ENCODE measurements at places on chromosomes 16 and 17. TPM values are rescaled to one million over a fixed set of nuclear protein-coding genes. Genes with fewer than 3 reads are reported as not detected.

Gene NOD2
- total RNA-seq: 1.7 TPM

Gene LRRC45
- total RNA-seq: 58.3 TPM

Gene KRT33B
- total RNA-seq: not detected

Gene RAB26
- 0.31 TPM for total RNA-seq

Gene ZPBP2
- not detected for total RNA-seq

Gene HSPB9
- 0.29 TPM for total RNA-seq

Gene HOXB4
- 6.1 TPM for total RNA-seq

Gene GLTPD2
- not detected for total RNA-seq

Gene DPEP3
- total RNA-seq: not detected

Gene KPNB1
- 413 TPM for total RNA-seq
